ENCODE measurements at places on chromosomes 7 and 10.
A peak's percentile ranks its signal among the peaks of the same experiment; 100 is the strongest.

- no peak for DNase-seq
Measured at GRCh38 chr10:127911218-127911866, 4.4 kb downstream of the PTPRE start.

GRCh38 chr7:54183055-54183454, 359.1 kb upstream of the VSTM2A start:
- DNase-seq = no peak

GRCh38 chr7:127392182-127392565, 334 bp downstream of the ZNF800 start:
- DNase-seq = peak; percentile 78

DNA sequence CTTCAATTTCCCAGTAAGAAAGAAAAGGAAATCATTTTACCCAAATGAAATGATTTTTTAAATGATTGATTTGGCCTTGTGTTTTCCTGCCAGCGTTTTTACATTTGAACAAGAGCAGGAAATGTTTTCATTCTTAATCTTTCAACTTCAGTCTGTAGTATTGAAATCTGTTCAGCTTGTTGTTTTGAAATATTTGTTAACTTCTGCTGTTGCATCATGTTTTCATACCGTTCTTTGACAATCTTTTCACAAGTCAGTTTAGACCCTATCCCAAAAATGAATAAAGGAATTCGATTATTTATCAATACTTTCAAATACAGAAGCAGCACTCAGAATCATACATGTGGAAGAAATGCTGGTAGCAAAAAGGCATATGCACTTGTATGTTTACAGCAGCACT, 8.1 kb downstream of the SFR1 start:
- no peak for DNase-seq

- DNase-seq = no peak
Measured at GRCh38 chr10:24483701-24484100, 240.0 kb downstream of the ARHGAP21 start.

GRCh38 chr7:134062460-134062859, 64.7 kb upstream of the LRGUK start:
- DNase-seq = no peak

DNA sequence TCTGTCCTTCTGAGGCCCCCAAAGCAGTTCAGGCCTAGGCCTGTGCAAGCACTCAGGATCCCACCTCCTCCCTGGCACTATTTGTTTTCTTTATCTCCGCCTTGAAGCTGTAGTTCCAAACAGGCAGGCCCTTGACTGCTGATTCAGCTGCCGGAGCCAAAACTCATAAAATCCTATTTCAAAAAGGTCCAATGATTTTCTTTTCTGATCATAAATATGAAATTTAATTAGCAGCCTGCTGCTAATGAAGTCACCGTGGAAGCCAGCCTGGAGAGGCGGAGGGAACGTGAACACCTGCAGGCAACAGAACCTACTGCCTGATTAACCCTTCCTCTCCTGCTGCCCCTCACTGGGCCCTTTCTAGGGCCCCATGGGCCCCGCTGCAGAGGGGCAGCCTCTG, 60.1 kb downstream of the CARD11 start:
- DNase-seq = no peak

DNA sequence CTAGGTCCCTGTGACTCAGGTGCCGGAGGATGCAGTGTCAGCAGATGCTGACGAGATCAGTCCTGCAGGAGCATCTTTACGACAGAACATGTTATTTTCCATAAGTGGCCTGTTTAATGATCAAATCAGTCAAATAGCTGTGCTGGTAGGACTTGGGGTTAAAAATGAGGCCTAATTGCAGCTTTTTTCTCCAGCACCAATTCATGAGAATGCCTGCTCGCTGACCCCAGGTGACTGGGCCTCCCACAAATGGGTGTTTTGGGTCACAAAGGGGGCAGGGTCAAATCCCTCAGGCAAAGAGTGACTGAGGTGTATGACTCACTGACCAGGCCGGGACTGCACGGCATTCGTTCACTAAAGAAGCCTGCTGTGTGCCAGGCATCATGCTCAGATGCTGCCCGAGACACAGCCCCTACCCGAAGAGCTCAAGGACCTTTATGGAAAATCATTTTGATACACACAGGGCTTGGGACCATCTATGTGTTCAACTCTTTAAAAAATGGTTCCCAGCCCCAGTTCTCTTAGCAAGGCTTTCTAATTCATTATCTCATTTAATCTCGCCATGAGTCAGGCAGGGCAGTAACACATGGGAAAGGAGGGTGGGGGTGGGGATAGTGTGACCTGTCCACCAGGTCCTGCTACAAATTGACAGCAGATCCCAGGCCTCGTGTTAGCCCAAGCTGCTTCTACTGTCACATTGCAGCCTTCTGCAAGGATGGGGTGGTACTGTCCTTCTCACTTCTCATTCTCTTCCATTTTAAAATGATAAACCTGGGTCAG, 21.1 kb downstream of the ZNF775 start:
- DNase-seq = no peak

DNA sequence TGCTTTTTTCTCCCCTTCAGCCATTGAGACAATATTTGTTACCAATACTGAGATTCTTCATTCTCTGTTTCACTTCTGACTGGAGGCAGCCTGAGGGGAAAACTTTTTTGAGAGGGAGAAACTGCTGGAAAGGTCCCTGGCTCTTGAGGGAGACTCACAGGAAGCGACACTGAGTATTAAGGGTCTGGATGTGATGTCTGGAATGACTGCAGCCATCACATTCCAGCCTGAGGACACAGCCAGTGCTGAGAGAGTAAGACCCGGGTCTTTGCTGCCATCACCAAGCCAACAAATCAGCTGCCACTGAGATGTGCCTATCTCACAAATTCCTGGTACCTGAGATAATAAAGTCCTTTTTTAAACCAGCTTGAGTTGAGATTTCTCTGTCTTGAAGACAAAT, 157.4 kb downstream of the DPY19L1 start:
- DNase-seq = no peak

DNA sequence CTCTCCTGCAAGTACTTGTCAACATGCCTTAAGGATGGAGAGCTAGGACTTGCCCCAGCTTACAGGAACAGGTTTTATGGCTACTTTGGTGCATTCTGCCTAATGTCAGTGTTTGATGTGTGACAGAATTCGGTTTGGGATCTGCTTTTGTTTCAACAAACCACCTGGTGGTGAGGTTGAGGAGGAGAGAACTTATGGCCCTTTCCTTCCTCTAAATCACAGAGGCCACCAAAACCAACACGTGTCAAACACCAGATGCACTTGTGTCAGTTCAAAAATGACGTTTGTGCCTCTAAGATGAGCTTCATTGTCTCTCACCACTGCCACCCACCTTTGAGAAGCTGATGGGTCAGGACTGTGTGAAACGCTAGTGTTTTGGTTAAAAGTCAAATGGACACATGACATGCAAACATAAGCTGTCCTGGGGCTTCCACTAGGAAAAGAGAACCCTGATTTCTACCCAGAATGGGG, 83.9 kb downstream of the OSBPL3 start:
- DNase-seq = peak; percentile 61

DNA sequence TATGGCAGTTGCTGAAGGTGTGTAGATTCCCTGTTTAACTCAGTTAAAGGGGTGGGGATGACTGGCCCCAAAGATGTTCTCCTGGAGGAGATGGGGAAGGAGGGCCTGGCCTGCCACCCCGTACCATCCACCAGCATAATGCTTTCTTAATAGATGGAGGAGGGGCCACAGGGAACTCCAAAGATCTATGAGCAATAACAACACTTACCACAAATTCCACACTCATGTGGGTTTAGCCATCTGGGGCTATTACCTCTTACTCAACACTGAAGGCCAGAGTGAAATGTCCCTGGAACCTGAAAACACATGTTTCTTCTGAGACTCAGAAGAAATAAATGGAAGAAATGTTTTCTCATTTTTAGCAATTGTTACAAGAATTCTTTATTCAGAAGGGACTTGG, 259.0 kb downstream of the CXCL12 start:
- DNase-seq = no peak

GRCh38 chr10:17113889-17114540, 15.6 kb downstream of the CUBN start:
- DNase-seq = no peak

DNA sequence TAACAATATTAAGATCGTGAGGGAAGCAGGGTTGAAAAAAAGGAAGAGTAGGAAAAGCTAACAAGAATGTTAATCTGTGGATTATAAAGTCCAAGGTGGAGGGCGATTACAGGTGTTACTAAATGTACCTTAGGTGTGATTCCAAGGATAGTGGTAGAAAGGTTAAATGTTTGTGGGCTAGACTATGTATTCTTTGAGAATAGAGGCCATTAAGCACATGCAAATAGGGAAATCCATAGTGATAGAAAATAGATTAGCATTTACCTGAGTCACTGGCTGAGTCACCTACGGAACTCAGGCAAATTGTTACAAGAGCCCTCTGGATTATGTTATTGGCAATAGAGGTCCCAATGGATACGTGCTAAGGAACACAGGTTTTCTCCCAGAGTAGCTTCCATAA, 9.0 kb downstream of the MGAM2 start:
- no peak for DNase-seq

DNA sequence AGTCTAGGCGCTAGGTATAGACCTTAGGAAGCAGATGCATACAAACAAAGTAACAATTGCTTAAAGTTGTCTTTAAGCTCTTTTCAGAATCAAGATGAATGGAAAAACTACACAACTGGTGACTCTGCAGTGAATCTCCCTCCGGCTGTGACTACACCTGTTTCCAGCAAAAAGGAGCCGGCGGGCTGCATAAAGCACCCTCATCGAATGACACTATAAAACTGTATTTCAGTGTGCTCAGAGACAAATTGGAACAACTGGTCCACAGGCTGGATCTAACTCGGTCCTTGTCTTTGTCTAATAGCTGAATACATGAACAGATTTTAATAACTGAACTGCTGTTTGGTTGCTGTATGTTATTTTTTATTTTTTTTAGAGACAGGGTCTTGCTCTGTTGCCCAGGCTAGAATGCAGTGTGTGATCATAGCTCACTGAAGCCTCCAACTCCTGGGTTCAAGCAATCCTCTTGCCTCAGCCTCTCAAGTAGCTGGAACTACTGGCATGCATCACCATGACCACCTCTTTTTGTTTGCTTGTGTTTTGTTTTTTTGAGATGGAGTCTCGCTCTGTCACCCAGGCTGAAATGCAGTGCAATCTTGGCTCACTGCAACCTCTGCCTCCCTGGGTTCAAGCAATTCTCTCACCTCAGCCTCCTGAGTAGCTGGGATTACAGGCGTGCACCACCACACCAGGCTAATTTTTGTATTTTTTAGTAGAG, 64.2 kb upstream of the SVIL start:
- DNase-seq = no peak

DNA sequence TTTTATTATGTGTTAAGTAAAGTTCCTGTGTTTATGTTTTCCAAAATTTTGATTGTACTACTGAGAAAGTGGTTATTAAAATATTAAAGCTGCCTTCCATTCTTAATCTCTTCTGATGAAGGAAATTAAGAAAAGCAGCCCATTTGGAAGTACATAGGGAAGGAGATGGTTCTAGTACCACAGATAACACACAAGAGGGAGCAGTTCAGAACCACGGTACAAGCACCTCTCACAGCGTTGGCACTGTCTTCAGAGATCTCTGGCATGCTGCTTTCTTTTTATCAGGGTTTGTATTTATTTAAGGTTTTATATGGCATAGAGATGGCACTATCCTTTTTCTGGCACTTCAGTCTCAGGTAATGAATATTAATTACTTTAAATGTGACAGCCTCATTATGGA, 111.6 kb downstream of the PHTF2 start:
- no peak for DNase-seq

DNA sequence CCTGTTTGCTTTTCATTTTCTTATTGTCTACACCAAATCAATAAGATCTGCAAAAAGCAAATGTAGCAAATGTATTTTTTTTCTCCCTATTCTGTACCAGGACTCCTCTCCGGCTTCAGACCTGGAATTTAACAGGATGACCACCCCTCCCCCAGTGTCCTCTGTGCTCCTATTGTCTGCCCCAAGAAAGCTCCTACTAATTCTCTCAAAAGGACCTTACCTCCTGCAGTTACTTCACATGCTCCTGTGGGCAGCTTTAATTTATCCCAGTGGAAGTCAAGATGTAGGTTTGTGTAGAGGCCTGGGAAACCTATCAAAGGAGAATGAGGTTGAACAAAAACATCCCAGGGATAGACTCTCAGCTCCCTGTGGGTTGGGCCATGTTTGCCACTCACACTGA, 31.3 kb downstream of the PLXNA4 start:
- no peak for DNase-seq

Data from GM20000 (cell line).